ENCODE measurements at places on chromosomes 4 and X.

DNA sequence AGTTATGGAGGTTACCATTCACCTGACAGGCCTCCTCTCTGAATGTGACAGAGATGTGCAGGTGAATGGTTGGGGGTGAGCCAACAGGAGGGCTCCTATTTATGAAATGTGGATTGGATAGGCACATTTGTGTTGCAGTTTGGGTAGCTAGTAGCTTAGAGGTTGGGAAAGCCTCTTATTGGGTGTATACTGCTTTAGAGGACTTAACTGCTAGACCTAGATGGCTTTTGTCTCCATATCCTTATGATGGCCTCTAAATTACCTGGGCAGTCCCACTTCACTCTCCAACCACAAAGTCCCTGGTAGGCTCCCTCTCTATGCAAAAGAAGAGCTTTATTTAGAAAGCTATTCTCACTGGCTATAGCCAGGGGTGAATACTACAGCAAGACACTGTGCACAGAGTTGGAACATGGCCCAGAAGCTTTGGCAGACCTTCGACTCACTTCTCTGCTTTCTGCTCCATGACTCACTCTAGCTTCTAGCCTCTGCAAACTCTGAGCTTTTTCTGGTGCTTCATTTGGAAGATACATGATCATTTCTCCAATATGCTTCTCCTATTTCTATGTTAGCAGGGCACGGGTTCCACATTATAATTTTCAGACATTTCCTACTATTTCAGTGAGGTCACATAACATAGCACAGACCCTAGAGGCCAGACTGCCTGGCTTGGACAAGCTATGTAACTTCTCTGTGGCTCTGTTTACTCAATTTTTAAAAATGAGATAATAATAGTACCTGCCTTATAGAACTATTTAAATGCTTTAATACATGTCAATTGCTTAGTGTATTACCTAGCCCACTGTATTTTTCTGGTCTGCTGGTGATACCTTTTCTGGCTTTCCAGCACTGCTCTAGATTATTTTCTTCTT, 6.0 kb upstream of the VGLL1 start:
- no peak for DNase-seq

DNA sequence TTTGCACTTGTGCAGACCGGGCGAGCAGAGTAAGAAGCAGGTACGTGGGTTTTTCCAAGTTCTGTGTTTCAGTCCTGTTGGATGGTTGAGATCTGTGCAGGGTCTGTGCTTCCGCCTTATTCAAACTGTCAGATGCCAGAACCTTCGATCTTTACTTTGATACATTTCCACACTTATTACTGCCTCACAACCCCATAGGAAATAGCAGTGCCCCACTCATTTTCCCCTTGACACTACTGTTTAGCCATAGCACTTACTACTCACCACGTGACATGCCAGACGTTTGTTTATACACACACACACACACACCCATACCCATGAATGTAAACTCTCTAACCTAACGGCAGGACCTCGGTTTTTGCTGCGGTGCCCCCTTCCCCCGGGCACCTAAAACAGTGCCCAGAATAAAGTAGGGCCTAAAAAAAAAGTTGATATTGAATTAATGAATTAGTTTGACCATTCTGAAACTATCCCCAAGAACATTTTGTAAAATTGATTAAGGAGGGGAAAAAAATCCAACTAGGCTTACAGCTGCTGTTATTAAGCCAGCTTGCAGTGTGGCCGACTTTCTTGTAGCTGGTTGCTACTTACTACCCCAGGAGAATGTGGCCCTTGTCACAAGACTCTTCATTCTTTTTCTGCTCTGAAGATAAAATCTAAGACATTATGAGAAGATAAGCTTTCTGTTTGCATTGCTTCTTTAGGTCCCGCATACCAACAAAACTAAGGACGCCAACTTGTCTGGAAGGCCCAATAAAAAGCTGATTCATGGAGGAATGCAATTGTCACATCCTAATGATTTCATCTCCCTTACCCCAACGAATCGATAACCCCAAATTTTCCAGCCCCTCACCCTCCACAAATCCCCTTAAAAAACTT, 704 bp upstream of the SEPSECS start:
- DNase-seq, result no peak

DNA sequence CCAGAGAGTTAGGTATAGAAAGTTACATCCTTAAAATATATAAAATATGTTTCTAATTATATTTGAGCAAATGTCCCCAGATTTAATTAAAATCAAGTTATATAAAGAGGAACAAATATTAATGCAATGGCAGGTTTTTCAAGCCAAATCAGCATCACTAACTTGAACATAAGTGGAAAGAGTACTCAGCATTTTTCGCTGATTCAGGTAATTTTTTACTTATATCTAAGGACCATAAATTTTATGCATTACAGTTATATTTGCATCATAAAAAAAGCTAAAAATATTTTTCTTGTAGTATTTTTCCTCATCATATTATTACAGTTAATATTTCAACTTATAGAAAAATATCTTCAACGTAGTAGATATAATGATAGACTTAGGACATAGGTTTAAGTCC, 1047.4 kb downstream of the FAM133A start:
- no peak for DNase-seq

- no peak for DNase-seq
These were observed 33.9 kb upstream of the ADGRG2 start for GRCh38 chrX:19156186-19156585.

GRCh38 chr4:73730292-73730691, 10.1 kb upstream of the CXCL8 start:
- DNase-seq, result no peak

Measured in amygdala (tissue), 56 donors.